ENCODE measurements at places on chromosomes 5 and 9.

DNA sequence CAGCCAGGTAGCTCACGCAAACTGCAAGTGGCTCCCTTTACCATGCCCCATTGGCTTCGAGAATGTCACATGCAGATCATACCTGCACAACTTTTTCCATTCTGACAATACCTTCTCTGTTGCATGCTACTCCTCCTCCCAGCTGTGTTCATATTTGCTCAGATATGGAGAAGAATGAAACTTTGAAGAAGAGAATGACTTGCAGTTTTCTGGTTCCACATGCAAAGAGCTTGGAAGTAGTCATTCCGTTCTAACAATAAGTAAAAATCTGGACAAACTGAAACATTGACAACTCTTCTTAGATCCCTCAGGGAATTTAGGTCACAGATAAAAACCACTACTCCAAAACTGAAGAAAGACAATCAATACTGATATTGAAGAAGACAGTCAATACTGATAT, 49.6 kb upstream of the IRX1 start:
- H3K4me1 ChIP-seq: no peaks in the 10 kb centered on the region
- H3K36me3 ChIP-seq: no peaks in the 10 kb centered on the region
- H3K27me3 ChIP-seq: no peaks in the 10 kb centered on the region
- no peak overlapping the region for H3K27ac ChIP-seq

DNA sequence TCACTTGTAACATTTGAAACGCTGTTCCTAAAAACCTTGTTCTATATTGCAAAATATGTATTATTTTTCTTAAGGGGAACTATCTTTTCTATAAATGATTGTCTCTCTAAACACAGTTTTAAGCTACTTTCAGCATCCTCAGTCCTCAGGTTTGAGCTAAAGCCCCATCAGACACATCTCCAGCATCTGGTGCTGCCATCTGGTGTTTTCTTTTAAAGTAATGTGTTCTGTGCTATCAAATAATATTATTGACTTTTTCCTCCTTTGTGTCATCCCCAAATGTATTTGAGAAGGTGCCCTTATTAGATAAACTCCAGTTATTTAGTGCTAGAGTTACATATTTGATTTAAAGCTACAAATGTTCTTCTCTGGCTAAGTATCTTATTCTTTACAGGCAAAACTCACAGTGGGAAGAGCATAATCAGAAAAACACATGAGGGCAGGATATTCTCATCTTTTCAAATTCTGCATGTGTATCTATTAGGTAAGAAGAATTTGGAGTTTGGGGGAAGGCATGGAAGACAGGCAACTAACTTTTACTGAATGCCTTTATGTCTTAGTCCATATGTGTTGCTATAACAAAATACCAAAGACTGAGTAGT, 27.5 kb downstream of the ZNF474 start:
- no peaks in the 10 kb centered on the region for H3K27me3 ChIP-seq
- no peaks in the 10 kb centered on the region for H3K4me1 ChIP-seq
- H3K4me3 ChIP-seq: no peak overlapping the region
- DNase-seq: no peak
- H3K27ac ChIP-seq: no peak overlapping the region
- no peaks in the 10 kb centered on the region for H3K36me3 ChIP-seq

GRCh38 chr5:73630765-73631164, 4.8 kb downstream of the ARHGEF28 start:
- H3K36me3 ChIP-seq: no peaks in the 10 kb centered on the region
- H3K27me3 ChIP-seq: no peaks in the 10 kb centered on the region
- H3K4me1 ChIP-seq: no peaks in the 10 kb centered on the region
- H3K4me3 ChIP-seq: no peak overlapping the region
- no peak for DNase-seq
- no peak overlapping the region for H3K27ac ChIP-seq

GRCh38 chr5:137751869-137752491, 2.2 kb downstream of the HNRNPA0 start:
- peak overlapping the region; percentile 96 for H3K4me3 ChIP-seq
- peak overlapping the region; percentile 100 for H3K27ac ChIP-seq
- H3K27me3 ChIP-seq: no peaks in the 10 kb centered on the region
- DNase-seq: no peak
- no peaks in the 10 kb centered on the region for H3K4me1 ChIP-seq

DNA sequence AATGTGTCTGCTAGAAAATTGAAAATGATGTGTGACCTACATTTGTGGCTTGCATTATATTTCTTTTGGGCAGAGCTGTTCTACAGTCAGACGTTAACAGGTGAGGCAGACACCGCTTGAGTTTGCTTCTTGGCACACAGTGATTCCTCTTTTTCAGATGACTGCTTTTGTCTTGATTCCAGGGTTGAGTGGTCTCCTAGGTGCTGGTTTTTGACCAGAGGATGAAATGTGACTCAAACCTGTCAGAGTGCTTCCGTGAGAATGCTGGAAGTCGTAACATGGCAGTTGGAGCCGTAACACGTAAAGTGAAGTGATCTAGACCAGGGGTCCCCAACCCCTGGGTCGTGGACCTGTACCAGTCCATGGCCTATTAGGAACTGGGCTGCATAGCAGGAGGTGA, 28.3 kb upstream of the NDFIP1 start:
- no peak for DNase-seq
- no peaks in the 10 kb centered on the region for H3K27me3 ChIP-seq
- H3K27ac ChIP-seq: no peak overlapping the region
- H3K4me3 ChIP-seq: no peak overlapping the region
- H3K36me3 ChIP-seq: no peaks in the 10 kb centered on the region
- H3K4me1 ChIP-seq: no peaks in the 10 kb centered on the region

DNA sequence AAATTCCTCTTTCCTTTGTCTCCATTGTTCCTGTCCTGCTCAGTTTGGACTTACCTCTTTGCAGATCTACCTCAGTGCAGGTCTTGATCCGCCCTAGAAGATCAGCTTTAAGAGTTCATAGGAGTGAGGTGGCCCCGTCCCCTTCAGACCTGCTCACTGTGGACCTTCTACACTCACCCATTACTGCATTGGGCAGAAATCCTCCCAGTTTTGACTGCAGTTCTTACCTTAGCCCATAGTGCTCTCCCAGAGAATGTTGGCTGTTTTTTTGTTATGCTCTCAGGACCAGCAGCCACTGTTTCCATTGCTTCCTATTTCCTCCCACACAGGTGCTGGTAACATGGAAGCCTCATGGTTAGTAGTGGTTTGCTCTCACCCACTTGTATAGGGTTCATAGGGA, 63.3 kb downstream of the GALNT10 start:
- no peak overlapping the region for H3K27ac ChIP-seq
- H3K4me1 ChIP-seq: no peaks in the 10 kb centered on the region
- no peaks in the 10 kb centered on the region for H3K27me3 ChIP-seq
- DNase-seq: no peak
- H3K4me3 ChIP-seq: no peak overlapping the region
- no peaks in the 10 kb centered on the region for H3K36me3 ChIP-seq

- no peak for DNase-seq
- H3K27ac ChIP-seq: no peak overlapping the region
- no peaks in the 10 kb centered on the region for H3K27me3 ChIP-seq
- H3K36me3 ChIP-seq: no peaks in the 10 kb centered on the region
- no peak overlapping the region for H3K4me3 ChIP-seq
Measured at GRCh38 chr5:134314443-134314842, 52.5 kb downstream of the CDKL3 start.

GRCh38 chr9:75054368-75055001, 26.4 kb upstream of the CARNMT1 start:
- no peak overlapping the region for H3K4me3 ChIP-seq
- no peak for DNase-seq
- no peak overlapping the region for H3K27ac ChIP-seq
- H3K36me3 ChIP-seq: no peaks in the 10 kb centered on the region

DNA sequence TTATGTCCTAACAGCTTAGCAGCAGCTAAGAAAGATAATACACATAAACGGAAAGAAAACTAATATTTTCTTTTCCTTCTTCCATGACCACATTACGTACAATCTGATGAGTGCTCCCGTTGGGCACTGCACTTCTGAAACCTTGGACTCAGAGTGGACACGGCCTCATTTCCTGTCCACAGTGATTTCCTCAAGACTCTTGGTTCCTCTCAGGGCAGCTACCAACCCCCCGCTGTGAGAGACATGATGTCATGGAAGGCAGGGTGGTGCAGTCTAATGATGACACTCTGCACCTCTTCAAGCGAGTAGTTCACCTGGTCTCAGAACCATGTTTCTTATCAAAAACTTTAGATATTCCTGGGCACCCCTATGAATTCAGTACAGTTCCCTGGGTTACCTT, 68.7 kb upstream of the CTSL start:
- no peaks in the 10 kb centered on the region for H3K4me1 ChIP-seq
- H3K27me3 ChIP-seq: no peaks in the 10 kb centered on the region
- DNase-seq: peak; percentile 67
- no peaks in the 10 kb centered on the region for H3K36me3 ChIP-seq

DNA sequence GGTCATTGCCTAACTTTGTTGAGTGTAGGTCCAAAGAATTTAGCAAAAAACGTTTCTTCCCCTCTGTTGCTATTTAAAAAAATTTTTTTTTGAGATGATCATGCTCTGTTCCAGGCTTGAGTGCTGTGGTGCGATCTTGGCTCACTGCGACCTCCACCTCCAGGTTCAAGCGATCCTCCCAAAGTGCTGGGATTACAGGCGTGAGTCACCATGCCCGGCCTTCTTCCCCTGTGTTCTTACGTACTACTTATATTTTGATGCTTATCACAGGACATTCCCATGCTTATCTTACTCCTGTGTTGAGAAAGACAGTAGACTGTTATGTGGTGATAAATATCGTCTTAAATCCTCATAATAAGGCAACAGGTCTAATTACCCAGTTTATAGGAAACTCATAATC, 2.5 kb downstream of the ACER2 start:
- no peaks in the 10 kb centered on the region for H3K36me3 ChIP-seq
- H3K27ac ChIP-seq: no peak overlapping the region
- DNase-seq: no peak
- H3K27me3 ChIP-seq: no peaks in the 10 kb centered on the region

DNA sequence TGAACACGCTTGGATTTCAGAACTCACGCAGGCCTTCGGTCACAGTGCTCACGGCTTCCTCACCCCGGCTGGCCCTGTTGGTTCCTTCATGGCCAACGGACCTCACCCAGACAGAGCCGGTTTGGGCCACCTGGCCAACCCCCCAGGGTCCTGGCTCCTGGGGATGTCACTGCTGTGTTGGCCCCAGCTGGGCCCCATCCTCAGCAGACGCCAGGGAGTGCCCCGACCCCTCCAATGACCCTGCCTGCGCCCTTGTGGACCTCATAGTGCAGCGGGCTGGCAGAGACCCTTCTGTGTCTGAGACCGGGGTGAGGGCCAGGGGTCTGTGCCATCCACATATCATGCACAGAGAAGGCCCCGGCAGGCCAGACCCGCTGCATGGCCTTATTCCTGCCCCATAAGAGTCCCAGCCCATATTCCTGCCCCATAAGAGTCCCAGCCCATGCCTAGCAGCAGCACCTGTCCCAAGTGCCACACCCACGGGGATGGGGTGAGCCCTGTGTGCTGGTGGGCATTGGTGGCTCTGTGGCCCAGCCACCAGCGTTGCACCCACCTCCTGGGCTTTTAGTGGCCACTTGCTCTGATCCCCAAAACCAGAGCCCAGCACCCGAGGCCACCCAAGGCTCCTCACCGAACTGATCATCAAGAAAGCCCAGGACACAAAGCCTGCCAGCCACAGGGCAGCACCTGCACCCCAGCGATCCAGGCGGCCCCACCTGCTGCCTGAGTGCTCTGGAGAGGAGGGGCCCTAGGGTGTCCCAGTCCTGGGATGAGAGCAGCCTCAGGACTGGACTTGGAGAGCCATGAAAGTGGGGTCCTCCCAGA, 1.3 kb upstream of the LPCAT1 start:
- no peaks in the 10 kb centered on the region for H3K27me3 ChIP-seq
- no peaks in the 10 kb centered on the region for H3K4me1 ChIP-seq
- H3K4me3 ChIP-seq: no peak overlapping the region
- no peak overlapping the region for H3K27ac ChIP-seq

- no peak overlapping the region for H3K4me3 ChIP-seq
- no peak for DNase-seq
- no peaks in the 10 kb centered on the region for H3K36me3 ChIP-seq
- H3K4me1 ChIP-seq: no peaks in the 10 kb centered on the region
- no peak overlapping the region for H3K27ac ChIP-seq
Measured at GRCh38 chr5:66813306-66813705, 217.1 kb downstream of the MAST4 start.

DNA sequence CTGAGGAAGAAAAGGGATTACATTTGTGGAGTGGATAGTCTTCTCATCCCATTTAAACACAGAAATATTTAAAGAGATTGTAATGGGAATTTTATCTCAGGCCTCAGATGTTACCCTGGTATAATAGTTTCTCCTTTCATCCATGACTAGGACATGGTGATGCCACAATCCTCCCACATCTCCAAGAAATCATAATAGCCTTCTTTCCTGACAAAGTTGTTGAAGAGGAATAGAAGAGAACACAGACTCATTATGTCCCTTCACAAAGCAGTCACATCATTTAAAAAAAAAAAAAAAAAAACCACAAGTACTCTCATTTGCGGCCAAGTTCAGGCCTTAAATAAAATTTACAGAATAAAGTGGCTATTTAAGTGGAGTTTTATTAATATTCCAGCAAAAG, 359.6 kb downstream of the DEPDC1B start:
- H3K27me3 ChIP-seq: no peaks in the 10 kb centered on the region
- no peaks in the 10 kb centered on the region for H3K36me3 ChIP-seq
- H3K4me3 ChIP-seq: no peak overlapping the region

- peak; percentile 75 for DNase-seq
- H3K4me3 ChIP-seq: peak overlapping the region; percentile 43
- no peaks in the 10 kb centered on the region for H3K36me3 ChIP-seq
- H3K27me3 ChIP-seq: no peaks in the 10 kb centered on the region
- peak overlapping the region; percentile 96 for H3K27ac ChIP-seq
Measured at GRCh38 chr9:35909687-35910612, 660 bp downstream of the SPAAR start.

- no peaks in the 10 kb centered on the region for H3K27me3 ChIP-seq
- no peak for DNase-seq
- H3K4me3 ChIP-seq: no peak overlapping the region
- no peaks in the 10 kb centered on the region for H3K36me3 ChIP-seq
Measured at GRCh38 chr9:90611568-90611967, 31.1 kb downstream of the DIRAS2 start.

DNA sequence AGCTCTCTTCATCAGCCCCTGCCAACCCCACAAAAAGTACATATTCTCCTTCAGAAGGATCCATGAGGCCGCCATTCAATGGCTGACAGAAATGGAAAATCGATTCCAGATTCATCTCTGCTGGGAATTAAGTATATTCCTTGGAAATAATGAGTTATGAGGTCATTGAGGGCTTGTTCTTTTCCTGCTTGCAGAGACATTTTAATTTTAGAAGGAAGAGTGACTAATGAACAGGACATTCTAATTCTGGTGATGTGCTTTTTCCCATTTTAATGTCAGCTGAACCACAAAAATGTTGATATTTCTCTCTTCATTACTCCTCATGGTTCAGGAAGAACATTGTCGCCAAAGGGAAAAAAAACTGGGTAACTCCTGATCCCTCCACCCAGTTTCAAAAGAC, 314.0 kb downstream of the PIK3R1 start:
- no peaks in the 10 kb centered on the region for H3K36me3 ChIP-seq
- H3K27me3 ChIP-seq: no peaks in the 10 kb centered on the region
- H3K4me3 ChIP-seq: no peak overlapping the region
- no peak for DNase-seq
- H3K27ac ChIP-seq: no peak overlapping the region

Data from right atrium auricular region (tissue), 2 donors.